ENCODE measurements at places on chromosomes 11 and 22.

DNA sequence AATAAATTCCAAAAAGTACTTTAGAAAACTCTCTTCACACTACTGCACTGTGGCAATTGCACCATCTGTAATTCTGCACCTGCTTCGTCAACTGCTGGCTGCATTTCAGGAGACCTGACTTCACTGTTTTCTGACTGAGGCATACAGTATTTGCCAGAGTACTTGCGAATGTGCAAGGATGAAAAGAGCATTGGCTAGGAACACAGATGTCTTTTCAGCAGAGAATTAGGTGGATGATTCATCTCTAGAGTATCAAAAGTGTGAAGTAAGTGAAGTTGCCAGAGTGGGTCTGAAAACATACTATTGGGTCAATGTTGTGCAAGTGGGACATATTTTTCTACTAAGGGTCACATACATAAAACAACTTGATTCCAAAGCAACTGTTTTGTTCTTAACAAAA is 427.5 kb upstream of the CCDC90B start:
- no peak for DNase-seq

DNA sequence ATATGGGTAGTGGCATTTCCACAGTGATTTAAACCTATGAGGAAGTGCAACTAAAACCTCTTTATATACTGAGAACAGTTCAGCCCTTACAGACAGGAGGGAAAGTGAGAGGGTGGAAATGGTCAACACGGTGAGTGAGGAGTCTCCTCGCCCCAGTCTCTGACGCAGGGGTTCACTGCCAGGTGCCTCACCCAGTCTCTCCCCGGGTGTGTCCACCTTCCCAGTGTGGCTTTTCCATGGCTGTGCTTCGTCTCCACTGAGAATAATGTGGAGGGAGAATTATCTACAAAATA is 116.6 kb upstream of the TOP3B start:
- DNase-seq: no peak

DNA sequence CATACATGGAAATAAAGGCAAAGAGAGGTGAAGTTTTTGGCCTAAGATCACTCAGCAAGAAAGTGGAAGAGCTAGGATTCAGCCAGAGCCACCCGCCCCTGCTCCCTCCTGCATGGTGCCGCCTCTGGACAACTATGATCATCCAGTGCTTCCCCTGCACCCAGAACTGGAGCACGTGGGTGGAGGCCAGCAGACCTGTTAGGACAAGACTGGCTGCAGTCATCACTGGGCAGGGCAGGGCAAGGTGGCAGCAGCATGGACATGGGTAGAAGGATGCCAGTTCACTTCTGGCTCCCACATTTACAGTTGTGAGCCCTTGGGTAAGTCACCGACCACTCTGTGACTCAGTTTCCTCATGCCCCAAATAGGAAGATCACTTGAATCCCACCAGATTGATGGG is 131.0 kb downstream of the FBXO7 start:
- no peak for DNase-seq

DNA sequence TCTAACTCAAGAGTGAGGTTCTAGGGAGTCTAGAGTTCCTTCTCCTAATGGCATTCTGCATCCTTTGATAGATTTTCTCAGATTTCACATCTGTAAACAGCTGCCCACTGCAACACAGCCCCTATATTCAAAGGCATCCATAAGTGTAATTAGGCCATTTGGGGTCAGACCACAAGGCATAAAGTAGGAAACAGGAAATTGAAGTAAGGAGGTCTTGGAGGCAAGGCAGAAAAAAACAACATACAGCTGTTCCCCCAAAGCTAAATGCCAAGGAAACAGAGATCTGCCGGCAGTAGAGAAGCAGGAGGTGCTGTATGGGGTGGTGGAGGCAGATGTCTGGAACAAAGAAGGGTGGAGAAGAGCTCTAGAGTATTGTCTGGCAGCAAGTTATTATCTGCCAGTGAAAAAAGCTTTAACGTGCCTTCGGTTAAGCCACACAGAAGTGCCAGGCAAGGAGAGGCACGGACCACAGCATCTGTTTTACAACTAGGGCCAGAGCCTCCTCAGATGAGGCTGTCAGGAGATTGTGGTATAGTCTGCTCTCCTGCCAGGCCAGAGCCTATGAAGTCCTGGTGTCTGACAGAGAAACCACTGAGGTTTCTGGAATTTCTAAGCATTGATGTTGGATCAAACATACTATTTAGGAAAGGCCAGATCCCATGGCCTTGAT is 100.2 kb upstream of the CHRM4 start:
- no peak for DNase-seq

GRCh38 chr11:58788355-58789023 is 56.0 kb downstream of the GLYATL2 start:
- no peak for DNase-seq

DNA sequence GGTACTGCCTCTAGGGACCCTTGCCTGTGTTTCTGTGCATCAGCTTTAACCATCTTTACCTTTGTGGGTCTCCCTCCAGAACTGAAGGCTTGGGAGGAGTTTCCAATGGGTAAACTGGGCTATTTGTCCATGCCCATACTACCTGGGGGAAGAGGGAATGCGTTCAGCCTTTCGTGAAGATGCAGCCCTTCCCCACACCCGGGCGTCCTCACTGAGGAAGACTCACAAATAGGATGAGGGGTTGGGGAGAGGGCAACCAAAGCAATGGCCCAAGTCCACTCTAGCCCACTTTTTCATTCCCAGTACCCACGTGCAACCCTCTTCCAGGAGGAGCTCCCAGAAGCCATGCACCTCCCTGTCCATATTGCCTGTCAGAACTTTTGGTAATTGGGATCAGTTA is 61.8 kb upstream of the ADA2 start:
- no peak for DNase-seq

- DNase-seq: no peak
Observed at GRCh38 chr11:114172055-114172861, 112.7 kb downstream of the ZBTB16 start.

- no peak for DNase-seq
Observed at GRCh38 chr11:125701018-125701610, 20.5 kb upstream of the ACRV1 start.

DNA sequence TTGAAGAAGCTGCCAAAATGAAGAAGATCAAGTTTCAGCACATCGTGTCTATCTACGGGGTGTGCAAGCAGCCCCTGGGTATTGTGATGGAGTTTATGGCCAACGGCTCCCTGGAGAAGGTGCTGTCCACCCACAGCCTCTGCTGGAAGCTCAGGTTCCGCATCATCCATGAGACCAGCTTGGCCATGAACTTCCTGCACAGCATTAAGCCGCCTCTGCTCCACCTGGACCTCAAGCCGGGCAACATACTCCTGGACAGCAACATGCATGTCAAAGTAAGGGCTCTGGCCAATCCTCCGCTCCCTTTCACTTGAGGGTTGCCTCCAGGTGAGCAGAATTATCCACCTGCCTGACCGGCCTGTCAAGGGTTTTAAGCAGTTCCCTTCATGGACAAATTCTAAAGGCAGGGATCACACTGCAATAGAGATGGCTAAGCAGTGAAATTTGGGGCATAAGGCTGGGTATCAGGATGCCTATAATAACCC is 6.0 kb downstream of the ANKK1 start:
- DNase-seq: no peak

DNA sequence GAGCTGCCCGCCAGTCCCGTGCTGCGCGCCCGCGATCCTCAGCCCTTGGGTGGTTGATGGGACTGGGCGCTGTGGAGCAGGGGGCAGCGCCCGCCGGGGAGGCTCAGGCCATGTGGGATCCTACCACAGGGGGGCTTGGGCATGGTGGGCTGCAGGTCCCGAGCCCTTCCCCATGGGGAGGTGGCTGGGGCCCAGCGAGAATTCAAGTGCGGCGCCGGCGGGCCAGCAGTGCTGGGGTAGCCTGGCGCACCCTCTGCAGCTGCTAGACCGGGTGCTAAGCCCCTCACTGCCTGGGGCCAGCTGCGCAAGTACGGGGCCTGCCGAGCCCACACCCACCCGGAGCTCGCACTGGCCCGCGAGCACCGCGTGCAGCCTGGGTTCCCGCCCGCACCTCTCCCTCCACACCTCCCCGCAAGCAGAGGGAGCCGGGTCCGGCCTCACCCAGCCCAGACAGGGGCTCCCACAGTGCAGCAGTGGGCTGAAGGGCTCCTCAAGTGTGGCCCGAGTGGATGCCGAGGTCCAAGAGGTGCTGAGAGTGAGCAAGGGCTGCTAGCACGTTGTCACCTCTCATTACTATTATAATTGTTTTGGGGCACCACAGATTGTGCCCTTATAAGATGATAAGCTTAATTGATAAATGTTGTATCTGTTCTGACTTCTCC is 333.2 kb downstream of the CASP12 start:
- DNase-seq: no peak

DNA sequence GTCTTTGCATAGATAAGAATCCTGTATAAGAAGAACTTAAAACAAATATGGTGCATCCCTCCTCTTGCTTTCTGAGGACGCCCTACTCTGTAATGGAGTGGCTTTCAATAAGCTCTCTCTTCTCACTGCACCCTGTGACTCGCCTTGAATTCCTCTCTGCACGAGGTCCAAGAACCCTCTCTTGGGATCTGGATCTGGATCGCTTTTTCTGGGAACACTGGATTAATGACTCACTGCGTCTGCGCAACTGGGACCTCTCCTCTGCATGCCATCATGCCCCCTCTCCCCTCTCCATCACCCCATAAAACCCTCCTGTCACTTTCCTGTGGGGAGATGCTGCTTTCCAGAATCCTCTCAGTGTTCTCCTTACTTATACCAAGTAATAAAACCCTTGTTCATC is 15.1 kb upstream of the CABP2 start:
- DNase-seq: no peak

DNA sequence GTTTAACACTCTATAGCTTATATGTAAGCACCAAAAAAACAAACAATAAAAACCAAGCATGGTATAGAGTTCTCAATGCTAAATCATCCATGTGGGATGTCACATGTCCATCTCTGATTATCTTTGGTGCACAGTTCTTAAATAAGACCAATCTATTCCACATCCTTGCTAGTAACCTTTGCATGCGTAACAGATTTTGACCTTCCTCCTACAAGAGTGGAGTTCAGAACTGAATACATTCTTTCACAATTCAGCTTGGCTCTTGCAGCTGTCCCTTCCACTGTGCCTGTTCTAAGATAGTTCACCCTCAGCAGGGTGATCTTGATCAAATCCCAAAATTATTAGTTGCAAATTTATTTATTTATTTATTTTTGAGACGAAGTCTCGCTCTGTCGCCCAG is 21.1 kb downstream of the PRR14L start:
- no peak for DNase-seq

DNA sequence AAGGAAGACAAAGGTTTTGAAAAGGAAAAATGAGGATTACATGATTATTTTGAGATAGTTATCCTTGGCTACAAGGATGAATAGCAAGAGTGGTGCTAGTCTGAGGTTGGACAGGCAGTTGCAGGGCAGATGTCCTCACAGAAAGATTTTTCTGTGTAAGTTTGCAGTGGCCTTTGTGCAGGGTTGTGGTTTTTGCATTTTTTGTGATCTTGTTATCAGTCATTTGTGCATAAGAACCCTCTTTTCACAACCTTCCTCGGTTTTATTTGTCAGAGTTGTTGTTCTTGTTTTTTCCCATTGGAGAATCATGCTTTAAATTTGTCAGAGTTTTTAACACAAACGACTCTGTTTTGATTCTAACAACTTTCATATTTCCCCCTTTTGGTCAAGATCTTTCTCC is 1.4 kb downstream of the CCDC134 start:
- no peak for DNase-seq

- no peak for DNase-seq
Observed at GRCh38 chr11:125052047-125052446, 11.1 kb upstream of the SLC37A2 start.

DNA sequence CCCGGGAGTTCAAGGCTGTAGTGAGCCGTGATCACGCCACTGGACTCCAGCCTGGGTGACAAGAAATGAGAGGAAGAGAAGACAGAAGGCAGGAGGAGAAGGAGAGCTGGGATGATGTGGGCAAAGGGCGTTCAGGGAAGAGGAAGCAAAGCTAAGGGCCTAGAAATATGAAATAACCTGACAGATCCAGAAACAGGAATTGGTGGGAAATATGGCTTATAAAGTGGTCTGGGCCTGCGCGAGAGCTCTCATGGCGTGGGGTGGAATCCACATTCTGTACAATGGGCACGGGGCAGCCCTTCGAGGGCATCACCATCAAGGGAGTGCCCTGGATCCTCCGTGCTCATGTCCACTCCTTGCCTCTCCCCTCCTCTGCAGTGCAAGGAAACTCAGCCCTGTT is 46.8 kb upstream of the RASSF10 start:
- DNase-seq: no peak

DNA sequence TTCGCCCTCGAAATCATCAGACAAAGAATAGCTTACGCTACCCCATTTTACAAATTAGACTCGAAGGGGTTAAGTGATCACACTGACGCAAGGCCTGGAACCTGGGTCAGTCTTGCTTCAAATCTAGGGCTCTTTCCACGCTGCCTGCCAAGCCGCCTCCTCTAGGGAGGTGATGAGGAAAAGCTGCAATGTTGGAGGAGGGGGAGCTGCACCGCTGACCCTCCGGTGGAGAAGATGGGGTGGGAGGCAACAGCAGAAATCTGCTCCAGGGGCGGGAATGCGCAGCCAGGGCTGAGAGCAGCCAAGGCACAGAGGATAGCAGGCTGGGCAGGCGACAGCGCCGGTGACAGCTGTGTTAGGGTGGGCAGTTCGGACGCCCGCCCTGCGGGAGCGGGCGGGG is 595 bp downstream of the SYVN1 start:
- DNase-seq: no peak

DNA sequence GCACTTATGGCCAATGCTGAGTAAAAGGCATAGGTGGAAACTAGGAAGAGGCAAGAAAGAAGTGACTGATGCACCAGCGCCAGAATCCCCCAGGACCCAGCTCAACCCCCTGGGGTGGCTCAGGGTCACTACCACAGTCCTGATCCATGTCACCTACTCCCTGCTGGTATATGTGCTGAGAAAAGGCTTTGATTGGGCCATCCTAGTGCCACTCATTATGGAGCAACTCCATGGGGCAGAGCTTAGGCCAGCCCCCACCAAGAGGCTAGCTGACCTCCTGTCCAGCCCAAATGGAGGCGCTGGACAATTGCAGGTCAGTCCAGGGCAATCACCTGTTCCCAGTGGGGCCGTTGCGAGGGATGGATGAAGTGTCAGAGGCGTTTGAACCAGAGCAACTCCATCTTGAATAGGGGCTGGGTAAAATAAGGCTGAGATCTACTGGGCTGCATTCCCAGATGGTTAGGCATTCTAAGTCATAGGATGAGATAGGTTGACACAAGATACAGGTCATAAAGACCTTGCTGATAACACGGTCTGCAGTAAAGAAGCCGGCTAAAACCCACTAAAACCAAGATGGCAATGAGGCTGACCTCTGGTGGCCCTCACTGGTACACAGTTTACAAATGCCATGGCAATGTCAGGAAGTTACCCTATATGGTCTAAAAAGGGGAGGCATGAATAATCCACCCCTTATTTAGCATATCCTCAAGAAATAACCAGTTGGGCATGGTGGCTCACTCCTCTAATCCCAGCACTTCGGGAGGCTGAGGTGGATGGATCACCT is 20.6 kb upstream of the DAGLA start:
- DNase-seq: no peak
